ENCODE measurements at places on chromosomes 7 and 10. TPM values are rescaled to one million over a fixed set of nuclear protein-coding genes. Genes with fewer than 3 reads are reported as not detected.

The CCDC172 gene
- total RNA-seq: not detected

The PDZD7 gene
- 0.49 TPM for total RNA-seq

- peaks cover 11% of the 10 kb centered on the region for H3K27me3 ChIP-seq
- no peak for DNase-seq
- no peak overlapping the region for H3K27ac ChIP-seq
- H3K36me3 ChIP-seq: no peaks in the 10 kb centered on the region
Observed at GRCh38 chr7:45258533-45259226, 101.1 kb downstream of the RAMP3 start.

DNA sequence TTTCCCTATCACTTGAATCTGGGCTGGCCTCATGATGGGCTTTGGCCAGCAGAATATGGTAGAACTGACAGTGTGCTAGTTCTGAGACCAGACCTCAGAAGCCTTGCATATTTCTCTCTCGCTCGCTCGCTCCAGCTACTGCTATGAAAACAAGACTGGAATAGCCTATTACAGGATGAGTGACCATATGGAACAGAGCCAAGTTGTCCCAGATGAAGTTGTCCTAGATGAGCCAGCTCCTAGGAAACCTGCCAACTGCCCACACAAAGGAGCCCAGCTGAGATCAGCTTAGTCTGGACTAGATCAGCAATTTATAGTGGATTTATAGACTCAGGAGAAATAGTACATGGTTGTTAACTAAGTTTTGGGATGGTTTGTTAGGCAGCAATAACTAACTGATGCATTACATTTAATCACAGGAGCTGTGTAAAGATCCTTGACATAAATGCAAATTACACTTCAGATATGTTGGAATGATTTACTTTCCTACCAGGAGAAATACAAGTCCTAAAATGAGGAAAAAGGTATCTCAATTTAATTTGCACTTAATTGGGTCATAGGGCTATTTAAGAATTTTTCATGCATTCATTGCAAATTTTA lies 6.8 kb upstream of the HECW1 start:
- H3K4me3 ChIP-seq: no peak overlapping the region
- no peaks in the 10 kb centered on the region for H3K27me3 ChIP-seq
- no peak overlapping the region for H3K27ac ChIP-seq
- no peak for DNase-seq

Data from endodermal cell (in vitro differentiated cells).